ENCODE measurements at places on chromosomes 4 and X.

DNA sequence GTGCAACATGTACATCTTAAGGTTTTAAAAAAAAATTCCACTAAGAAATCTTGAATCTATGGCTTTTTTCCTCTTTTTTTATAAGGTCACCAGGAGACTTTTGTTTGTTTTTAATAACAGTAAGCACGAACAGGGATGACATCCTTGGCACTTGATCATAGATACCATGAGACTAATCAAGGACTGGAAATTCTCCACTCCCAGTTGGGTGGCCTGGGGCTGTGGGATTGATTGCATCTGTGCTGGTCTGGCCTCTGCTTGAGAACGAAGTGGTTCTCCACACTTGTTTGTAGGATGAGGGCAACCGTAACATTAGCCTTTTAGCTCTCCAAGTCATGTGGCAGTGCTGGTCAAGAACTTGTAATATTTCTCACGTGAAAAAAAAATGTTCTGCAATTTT, 35.4 kb downstream of the SNX25 start:
- no peak for DNase-seq

DNA sequence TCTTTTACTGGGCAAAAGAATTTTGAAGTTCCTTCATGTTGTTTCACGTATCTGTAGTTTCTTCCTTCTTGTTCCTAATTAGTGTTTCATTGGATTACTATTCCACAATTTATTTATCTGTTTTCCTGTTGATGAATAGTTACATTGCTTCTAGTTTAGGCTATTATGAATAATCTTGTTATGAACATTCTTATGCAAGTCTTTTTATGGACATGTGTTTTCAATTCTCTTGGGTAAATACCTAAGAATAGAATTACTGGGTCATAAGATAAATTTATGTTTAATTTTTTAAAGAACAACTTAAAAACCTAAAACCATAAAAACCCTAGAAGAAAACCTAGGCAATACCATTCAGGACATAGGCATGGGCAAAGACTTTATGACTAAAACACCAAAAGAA, 70.9 kb upstream of the RXFP1 start:
- DNase-seq = no peak

DNA sequence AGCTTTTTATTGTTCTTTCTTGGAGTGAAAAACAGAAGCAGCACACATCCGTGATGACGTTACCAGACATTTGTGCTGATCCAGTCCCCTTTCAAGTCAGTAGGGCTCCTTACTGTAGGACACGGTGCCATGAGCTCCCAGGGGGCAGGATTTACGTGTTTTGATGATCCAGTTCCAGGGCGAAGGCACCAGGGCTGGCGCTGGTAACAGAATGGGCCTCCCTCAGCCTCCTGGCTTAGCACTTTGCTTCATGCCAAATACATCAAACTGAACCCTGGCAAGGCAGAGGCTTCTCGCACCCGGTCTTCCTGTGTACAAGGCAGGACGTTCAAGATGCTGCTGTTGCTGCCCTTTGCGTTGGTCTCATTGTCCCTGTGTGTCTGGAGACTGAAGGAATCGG, 66.6 kb upstream of the PSAPL1 start:
- no peak for DNase-seq

- no peak for DNase-seq
These were observed 33.0 kb downstream of the MOB1B start for GRCh38 chr4:70935038-70935695.

- no peak for DNase-seq
These were observed 480.8 kb upstream of the FAT1 start for GRCh38 chr4:187204389-187204918.

DNA sequence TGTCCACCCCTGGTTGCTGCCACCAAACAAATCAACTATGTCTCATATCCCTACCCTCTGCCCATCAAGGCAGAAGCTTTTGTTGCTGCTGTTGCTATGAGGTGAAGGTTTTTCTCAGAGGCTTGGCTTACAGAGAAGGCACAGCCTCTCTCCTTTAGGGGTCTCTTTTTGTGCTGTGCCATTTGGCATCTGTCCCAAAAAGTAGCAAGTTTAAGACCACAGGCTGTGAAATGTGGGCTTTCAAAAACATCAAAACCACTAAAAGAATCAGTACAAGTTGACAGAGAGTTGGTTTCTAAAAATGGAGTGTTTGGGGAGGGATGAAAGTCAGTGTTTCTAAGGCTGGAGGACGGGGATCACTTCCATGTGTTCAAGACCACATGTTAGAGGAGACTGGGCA, 634.9 kb downstream of the BCOR start:
- no peak for DNase-seq
